ENCODE measurements at places on chromosomes 12 and 14. TPM values are rescaled to one million over a fixed set of nuclear protein-coding genes. Genes with fewer than 3 reads are reported as not detected.
A peak's percentile ranks its signal among the peaks of the same experiment; 100 is the strongest.

DNA sequence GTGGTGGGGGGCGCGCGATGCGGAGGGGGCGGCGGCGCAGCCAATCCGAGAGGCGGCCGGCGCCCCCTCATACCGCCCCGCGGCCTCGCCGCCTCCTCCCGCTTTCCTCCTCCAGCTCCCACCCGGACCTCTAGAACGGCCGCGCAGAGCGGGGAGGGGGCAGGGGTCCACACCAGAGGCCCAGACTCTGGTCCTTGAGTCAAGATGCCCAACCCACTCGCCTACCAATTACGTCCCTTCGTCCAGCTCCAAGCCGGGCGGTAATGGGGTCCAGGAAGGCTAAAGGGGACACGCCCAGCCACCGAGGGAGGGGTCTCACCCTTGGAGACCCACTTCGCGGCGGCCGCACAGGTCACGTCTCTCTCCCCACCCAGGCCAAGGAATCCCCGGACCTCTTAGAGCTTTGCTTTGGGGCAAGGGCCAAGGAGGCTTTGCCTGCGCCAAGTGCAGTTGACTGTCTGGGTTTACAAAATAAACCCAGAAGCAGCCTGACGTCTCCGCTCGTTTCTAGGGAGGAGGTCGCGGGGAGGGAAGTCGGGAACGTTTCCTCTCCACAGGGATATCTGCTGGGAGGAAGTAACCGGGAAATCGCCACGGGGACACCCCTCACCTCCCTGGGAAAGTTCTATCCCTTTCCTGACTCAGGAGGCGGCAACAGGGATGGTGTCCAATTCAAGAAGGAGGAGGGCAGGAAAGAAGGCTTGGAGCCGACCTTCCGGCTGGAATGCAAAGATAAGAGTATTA is 394 bp upstream of the AMIGO2 start:
- peak; percentile 83 for DNase-seq

MUCL1 gene
- not detected for total RNA-seq

TPH2 gene
- total RNA-seq, result not detected

DNA sequence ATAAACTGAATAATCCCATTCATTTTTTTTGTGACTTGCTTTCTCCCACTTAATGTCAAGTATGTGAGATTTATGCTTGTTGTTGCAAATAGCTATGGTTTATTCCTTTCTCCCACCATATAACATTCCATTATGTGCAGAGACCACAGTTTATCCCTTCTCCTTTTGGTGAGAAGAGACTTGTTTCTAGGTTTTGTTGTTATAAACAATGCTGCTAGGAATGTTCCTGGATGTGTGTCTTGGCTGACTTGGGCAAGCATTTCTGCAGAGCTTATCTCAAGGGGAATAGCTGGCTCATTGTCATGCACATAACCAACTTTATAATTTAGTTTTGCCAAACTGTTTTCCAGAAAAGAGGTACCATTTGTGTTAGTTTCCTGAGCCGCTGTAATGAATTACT is 47.6 kb upstream of the PPP1CC start:
- peak; percentile 32 for DNase-seq
